Activated CD8-positive, alpha-beta memory T cell treated with anti-CD3 and anti-CD28 coated beads for 4 hours (primary cell): ENCODE measurements at places on chromosomes 2 and 18.

DNA sequence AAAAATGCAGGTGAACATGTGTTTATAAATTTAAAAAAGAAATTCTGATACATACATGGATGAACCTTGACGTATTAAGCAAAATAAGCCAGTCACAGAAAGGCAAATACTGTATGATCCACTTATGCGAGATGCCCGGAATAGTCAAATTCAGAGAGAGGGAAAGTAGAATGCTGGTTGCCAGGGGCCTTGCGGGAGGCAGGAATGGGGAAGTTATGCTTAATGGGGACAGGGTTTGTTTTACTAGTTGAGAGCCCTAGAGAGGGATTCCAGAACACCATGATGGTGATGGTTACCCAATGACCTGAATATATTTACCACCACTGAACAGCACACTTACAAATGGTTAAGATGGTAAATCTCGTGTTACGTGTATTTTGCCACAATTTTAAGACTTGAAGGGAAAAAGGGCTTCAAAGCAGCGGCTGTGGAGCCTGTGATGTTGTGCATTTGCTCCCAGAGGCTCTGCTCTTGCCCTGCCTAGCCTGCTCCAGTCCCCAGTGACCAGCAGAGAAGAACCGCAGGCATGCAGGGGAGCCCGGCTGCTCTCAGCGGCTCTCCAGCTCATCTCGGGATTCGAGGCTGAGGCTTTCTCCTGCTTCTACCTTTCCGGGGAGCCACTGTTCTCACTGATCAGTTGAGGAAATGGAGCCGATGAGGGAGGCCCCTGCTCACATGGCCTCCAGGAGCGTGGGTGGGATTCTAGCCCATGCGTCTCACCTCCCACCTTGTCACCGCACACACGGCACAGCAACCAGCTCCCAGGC, 51.7 kb upstream of the TFCP2L1 start:
- no peak for DNase-seq

DNA sequence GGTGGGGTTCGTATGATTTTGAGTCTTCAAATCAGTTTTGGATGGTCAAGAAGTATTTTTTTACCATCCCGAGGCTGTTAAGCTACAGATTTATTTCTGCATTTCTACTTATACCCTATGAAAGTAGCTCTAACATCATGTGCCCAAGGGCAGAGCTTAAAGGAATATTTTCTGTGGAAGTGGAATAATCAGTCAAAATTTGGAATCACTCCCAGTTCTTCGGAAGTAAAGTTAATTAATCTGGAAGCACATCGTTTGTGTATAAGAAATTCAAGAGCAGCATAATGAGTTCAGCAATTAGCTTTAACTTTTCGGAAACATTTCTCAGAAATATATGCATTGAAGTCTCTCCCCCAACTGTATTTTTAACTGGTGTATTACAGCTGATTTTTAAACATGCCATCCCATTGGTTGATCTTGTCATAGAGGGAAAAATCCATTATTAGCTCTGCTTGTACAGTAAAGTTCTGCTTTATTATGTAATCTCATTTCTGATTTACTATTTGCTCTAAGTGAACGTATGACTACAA, 510.1 kb downstream of the DCC start:
- no peak for DNase-seq

- DNase-seq: no peak
Measured at GRCh38 chr2:220144411-220144810, 517.0 kb downstream of the SLC4A3 start.

- no peak for DNase-seq
Measured at GRCh38 chr2:20611077-20611843, 39.6 kb downstream of the HS1BP3 start.

DNA sequence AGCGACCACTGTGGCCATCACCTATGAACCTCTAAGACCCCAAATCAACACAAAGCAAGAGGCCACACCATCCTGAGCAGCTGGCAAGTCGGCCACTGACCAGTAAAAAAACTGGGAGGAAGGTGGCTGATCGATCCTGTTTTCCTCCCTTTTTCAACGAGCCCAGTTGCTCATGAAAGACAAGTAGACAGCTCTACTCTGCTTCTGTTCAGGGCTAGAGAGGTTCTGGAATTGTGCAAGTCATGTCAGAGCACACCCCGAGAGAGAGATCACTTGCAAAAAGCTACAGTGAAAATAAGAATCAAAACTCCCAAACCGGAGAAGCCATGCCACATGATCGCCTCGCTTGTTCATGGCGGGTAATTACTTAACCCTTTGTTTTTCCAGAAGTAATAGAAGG, 34.6 kb downstream of the ZNF516 start:
- no peak for DNase-seq

- no peak for DNase-seq
Measured at GRCh38 chr2:11080253-11081115, 74.8 kb upstream of the SLC66A3 start.

DNA sequence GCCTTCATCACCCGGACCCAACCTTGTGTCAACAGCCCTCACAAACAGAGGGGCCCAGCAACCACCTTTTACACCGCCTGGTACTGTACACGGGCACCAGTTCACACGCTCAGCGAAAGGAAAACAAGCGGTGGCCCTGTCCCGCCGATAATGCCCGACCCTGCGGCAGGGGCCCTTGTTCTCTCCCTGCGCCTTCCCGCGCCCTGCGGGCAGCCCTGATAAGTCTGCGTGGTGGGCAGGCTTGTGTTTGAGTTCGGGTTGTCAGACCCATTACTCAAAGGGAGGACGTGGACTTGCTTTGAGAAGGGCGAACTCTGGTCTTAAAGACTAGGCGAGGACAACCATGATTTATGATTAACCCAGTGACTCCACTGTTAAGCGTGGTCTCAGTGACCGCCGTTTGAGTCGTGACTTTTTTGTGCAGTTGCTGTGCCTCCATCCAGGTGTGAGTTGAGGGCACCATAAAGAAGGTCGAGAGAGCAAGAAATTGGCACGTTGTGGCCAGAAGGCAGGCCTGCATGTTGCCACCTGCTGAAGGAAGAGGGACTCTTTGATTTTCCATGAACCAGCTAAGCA, 167.4 kb upstream of the GATA6 start:
- DNase-seq: no peak

DNA sequence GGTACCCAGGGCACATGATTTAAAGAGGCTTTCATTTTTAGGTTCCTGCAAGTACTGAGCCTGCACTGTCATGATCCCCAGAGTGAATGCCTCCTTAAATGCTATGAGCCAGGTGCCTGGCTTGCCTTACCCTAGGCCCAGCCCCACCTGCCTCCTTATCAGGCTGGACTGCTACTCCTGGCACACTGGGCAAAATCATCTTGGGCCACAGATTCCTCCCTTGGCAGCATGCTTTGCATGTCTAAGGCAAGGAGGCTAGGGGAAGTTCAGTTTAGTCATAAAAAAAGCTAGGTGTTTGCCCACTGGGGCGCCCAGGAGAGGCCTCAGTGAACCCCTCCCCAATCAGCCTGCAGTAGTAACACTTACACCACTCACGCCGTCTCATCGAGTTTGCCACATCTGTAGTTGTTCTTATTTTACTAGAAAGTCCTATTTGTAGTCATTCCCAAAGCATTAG, 45.1 kb downstream of the LBH start:
- no peak for DNase-seq

DNA sequence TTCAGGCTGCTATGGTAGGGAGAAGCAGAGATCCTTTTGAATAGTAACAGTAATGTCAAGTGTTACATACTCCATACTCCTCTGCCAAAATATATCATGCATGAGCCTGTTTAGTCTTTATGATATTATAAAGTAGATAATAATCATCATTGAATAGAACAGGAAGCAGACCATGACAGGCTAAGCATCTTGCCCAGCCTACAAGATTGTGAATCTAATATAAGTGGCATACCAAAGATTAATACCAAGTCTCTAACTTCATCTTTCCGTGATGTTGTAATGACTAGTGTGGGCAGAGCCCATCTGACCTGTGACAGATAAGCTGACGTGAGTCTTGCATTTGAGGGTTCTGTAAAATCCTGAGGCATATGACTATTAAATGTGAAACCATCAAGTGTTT, 13.1 kb downstream of the NDUFB3 start:
- DNase-seq: no peak

GRCh38 chr2:219082332-219082958, 21.7 kb upstream of the IHH start:
- DNase-seq: no peak

DNA sequence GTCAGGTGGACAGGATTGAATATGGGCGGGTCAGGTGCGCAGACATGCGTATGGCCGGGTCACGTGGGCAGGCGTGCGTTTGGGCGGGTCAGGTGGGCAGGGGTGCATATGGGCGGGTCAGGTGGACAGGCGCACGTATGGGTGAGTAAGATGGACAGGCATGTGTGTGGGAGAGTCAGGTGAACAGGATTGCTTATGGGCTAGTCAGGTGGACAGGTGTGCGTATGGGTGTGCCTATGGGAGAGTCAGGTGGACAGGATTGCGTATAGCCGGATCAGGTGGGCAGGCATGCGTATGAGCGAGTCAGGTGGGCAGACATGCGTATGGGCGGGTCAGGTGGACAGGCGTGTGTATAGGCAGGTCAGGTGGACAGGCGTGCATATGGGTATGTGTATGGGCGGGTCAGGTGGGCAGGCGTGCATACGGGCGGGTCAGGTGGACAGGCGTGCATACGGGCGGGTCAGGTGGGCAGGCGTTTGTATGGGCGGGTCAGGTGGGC, 30.3 kb upstream of the KLF11 start:
- DNase-seq: no peak

DNA sequence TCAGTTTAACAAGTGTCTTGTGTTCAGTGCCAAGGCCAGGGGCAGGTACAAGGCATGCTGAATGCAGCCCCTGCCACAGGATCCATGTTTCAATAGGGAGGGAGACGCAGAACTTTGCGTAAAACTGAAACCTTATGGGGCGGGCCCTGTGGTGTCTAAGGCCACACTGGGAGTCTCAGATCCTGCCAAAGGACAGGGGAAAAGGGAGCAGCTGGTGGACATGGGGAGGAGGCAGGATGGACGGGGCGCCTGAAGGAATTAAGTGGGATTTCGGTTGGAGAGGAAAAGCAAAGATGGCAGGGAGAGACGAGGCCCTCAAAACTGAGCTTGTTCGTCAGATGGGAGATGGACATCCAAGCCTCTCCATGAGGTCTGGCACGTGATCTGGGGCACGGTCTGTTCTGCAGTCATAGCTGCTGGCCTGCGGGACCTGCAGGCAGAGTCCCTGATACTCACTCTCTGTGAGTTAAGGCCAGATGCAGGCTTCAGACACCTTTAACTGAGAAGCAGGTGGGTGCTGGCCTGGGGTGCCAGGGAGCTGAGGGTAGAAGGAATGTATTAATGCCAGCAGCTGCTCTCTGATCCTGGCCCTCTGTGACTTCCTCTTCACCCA, 48.8 kb downstream of the TCF7L1 start:
- DNase-seq: no peak

- no peak for DNase-seq
Measured at GRCh38 chr18:13186687-13187086, 31.9 kb upstream of the LDLRAD4 start.

DNA sequence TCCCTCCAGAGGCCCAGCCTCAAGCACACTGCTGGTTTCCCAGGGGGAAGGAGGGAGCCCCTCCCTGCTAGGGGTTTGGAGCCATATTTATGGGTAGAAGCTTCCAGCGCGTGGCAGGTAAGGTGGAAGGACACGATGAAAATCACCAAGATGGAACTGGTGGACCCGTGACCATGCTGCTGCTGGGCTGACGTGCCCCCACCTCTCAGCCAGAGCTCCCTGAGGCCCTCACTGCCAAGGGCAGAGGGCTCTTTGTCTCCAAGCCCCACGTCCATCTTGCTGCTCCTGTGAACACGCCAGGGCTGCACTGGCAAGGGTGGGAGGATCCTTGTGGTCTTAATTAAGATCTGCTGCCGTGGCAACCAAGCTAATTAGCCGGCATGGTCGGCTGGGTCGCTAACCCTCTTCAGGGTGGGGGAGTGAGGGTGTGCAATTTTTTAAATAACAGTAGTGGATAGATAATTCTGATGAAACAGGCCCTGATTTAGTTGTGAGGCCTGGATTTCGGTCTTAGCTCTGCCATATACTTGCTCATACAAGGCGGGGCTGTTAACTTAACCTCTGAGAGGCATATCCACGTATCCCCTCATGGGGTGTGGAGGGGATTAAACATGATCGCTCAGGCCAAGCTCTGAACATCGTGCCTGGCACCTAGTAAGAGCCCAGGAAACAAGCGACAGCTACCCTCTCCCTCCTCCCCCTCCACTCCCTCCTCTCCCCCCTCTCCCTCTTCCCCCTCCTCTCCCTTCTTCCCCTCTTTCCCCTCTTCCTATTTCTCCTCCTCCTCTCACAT, 232.8 kb downstream of the CELF4 start:
- DNase-seq: no peak

DNA sequence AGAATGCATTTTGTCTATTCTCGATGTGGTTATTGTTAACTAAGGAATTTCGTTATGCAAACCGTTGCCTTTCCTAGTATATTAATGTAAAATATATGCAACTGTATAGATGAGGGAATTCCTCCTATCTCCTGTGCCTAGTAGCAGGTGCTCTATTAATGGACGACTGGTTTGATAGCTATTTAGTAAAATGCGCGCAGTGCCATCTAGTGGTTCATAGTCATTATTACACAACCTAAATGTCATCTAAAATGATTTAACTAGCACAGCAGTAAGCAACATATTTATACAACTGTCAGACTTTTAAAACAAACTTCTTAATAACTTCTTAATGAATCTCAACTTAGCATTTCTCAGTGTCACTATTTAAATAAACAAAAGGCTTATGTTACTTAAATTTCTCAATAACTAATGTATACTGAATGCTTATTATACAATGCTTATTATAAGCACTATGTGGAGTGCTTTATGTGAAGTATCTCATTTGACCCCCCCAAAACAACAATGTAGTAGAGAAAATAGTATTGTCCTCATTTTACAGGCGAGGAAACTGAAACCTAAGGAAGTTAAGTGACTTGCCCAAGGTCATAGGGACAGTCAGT, 77.9 kb downstream of the DTNA start:
- DNase-seq: peak; percentile 19

DNA sequence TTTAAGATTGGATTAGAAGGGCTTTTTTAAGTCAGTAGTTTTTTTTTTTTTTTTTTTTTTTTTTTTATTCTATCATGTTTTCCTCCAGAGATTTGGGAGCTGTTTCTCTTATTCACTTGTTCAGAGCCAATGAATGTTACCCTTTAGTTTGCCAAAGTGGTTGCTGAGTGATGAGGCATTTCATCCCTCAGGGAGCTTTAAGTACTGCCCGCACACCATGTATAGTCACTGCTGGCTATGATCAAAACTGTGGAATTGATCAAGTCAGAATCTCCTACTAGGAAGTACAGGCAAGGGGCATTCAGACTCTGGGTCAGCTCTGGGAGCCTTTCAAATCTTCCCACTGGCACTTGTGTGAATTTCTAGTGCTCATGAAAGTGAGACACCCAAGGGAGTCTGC, 201.6 kb downstream of the IKZF2 start:
- DNase-seq: no peak
